ENCODE measurements at places on chromosomes 7 and 10.

GRCh38 chr10:128908499-128908898 is 558.5 kb upstream of the MGMT start:
- no peak for DNase-seq

DNA sequence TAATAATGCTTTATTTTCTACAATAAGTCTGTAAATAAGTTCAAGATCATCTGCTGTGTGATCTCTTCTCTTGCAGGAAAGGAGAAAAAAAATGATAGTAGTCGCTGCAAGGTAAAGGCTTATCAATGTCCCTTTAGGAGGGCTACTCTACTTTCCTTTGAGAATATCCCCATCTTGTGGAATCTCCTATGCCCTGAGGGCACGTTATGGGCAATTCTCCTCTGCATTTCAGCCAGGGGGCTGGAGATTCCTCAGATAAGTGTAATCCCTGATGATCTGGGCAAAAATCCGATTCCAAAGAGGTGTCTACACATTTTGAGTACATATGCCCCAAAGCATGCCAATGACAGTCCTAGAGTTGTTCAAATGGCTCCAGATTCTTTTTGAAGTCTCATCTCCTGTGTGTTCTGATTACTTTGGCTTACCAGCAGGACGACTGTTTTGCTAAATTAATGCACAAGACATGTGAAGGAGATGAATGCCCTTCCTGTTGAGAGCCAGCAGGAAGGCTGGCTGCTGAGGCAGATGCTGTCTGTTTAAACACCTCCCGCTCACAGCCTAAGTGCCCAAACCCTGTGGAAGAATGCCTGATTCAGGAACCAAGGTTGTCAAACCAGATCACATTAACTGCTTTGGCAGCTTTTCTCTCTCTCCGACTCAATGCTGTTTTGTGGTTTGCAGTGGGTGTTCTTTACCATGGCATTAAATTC is 171.2 kb upstream of the COL1A2 start:
- DNase-seq: no peak

DNA sequence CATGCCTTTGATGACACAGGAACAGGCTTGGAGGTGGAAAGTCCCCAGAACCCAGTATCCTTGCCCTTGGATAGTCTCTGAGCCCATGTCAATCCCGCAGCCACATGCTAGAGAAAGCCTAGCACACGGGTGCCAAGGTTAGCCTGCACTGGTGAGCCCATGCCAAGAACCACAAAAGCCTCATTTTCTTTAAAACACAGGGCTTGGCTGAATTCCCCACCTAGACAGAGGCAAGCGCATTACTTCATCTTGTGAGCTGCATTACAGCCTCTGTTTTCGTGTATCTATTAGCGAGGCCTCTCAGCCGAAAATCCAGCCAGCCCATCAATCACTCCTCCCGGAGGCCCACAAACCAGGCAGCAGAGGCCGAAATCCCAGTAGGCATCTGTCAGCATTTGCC is 314.9 kb upstream of the AUTS2 start:
- peak; percentile 76 for DNase-seq

DNA sequence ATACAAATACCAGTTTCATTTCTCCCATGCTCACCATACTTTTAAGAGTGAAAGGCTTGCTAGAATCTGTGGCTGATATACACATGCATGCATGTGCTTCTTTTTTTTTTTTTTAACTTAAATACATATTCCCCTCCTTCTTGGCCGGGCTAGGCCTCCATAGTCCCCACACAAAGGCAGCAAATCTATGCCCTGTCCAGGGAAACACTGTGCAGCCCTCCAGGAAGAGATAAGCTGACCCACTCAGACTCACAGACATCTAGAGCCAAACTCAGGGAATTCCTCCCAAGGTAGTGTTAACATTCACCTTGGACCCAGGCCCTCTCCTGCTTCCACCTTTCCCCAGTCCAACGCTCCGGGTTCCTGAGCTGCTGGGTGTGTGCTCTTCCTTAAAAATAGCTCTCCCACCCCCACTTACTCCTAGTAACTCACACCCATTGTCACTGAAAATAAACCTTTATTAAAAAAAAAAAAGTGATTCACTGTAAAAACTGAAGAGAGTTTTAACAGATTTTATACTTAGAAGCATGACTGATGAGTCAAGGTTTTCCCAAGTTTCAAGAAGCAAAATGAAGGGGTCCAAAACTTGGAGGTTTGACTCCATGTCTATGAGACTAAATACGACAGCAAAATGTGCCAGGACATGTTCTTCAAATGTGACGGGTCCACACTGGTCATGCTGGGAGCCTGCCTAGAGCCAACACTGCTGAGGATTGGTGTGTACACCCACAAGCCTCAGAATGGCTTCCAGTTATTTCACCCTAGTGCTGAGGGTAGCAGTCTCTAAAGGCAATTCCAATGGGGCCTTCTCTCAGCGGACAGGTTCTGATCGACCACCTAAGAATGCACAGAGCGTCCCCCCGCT is 159.5 kb downstream of the GLI3 start:
- no peak for DNase-seq

GRCh38 chr7:54664235-54665228 is 94.5 kb downstream of the SEC61G start:
- DNase-seq: peak; percentile 76

DNA sequence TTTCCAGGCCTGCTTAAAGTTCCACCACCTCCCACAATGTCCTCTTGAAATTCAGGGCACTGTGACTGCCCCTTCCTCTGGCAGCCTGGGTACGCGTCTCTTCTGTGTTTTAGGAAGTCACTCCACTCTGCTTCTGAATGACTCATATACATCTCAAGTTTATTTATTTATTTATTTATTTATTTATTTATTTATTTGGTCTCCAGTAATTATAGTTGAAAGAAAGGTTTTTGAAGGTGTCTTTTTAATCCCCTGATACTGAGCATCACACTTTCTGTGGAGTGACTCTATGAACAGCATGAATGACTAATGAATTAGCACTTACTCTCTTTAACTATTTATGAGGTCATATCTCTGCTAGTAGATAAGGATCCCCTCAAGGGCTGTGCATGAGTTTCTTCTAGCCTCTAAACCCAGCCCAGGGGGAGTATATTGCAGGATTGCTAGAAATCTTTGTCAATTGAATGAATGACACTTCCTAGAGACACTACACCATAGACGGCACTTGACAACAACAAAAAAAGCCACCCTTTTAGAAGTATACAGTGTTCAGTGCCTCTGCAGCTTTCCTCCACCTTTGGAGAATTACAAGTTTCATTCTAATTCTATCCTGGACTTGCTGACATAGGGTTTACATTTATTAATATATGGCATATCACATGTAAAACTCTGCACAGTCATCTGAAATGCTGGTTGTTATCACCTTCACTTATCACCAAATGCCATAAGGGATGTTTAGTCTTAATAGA is 2.1 kb downstream of the MACC1 start:
- DNase-seq: no peak

DNA sequence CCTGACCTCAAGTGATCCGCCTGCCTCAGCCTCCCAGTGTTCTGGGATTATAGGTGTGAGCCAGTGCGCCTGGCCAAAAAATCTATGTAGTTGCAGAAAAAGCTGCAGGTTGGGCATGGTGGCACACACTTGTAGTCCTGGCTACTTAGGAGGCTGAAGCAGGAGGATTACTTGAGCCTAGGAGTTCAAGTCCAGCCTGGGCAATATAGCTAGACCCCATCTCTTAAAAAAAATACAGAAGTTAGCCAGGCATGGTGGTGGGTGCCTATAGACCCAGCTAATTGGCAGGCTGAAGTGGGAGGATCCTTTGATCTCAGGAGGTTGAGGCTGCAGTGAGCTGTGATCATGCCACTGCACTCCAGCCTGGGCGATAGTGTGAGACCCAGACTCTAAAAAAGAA is 24.8 kb upstream of the CAMK1D start:
- DNase-seq: no peak

GRCh38 chr10:126702181-126702580 is 31.7 kb upstream of the C10orf90 start:
- no peak for DNase-seq

DNA sequence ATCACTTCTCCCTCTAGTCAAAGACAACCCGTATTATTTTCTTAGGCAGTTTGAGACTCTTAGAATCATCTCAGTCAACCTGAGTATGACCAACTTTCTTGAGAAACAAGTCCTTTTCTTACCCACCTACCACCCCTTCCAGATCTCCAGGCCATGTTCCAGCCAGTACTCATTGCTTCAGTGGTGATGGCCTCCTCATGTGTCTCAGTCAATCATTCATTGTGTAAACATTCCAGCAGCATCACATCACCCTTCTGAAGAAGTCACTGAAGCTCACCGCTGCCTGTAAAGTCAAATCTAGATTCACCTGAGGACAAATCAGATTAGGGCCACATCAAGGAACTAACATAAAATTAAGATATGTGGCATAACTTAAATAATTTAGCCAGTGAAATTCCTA is 467.2 kb upstream of the NRP1 start:
- no peak for DNase-seq

GRCh38 chr7:13414661-13415107 is 574.8 kb downstream of the ETV1 start:
- DNase-seq: no peak

- no peak for DNase-seq
Measured at GRCh38 chr7:150586785-150587152, 19.6 kb downstream of the GIMAP4 start.

DNA sequence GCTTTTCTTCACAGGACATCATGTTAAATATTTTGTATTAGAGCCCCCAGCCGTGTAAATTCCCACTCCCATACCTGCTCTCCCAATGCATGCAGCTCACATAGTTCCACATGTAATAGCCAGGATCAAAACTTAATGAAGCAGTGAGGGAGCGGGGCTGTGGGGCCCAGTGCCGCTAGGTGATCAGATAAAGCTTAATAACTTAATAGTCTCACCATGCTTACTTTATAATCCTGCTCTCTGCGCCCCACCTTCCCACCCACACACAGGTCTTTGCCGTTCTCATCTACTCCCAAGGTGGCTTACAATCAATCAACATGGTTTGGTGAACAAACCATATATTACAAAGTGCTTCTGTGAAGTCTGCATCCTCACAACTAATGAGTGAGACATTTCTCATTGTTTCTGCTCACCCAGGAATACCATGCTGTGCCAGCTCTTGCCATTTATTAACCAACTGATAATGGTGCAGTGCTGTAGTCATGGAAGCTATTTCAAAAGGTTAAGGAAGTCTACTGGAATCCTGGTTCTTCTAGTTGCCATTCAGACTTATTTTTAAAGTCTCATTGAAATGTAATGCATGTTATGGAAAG is 156.4 kb downstream of the CTTNBP2 start:
- DNase-seq: no peak

DNA sequence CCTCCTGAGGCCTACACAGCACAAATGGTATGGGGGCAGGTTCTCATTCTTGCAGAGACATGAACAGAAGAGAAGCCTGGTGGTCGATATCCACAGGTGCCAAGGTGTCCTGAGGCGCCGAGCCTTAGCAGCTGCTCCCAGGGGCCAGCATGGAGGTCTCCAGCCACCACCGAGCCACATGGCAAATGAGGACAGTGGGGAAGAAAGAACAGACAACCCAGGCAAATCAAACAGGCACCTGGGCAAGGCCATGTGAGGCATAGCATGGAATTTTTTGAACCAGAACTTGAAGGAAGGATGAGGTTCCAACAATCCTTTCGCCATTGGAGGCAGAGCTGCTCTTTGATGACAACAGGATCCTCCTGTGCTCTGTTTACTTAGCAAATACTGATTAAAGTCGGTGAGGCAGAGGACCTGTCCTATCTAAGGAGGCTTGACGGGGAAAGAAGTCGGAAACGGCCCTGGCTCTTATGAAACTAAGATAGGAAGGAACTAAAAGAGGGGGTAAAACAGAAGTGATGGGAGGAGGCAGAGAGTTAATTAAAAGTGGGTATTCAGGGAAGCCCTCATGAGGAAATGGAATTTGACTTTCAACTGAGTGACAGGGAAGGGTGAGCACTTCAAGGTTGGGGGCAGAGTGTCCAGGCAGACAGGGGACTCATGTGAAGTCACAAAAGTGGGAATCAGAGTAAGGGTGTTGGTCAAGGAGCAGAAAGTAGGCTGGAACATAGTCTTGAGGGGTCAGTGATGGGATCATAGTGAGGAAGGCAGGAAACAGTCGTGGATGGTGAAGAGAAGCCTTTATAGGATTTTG is 8.6 kb upstream of the CALML3 start:
- no peak for DNase-seq

- DNase-seq: no peak
Measured at GRCh38 chr7:132321387-132321786, 254.9 kb downstream of the PLXNA4 start.

GRCh38 chr10:12699258-12699700 is 302.2 kb downstream of the CCDC3 start:
- DNase-seq: no peak

DNA sequence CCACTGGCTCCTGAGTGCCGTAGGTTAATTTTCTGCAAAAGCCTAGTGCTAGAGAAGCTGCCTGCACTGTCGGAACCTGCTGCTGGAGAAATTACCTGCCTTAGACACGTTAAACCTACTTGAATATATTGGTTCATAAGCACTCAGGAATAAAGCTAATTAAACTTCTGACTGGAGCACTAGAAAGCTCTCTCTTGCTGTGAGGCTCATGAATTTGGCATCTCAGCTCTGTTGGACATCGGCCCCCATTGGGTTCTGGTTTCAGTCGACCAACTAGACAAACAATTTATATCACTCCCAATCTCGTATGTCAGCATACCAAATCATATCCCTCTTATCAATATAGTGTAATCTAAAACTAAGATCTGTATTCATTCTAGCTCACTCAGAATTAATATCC is 52.4 kb upstream of the SEMA3C start:
- no peak for DNase-seq

GRCh38 chr7:74233655-74234285 is 20.4 kb downstream of the RFC2 start:
- no peak for DNase-seq

- no peak for DNase-seq
Measured at GRCh38 chr10:72146071-72146470, 57.7 kb upstream of the SPOCK2 start.

GRCh38 chr10:110881905-110882304 is 10.2 kb downstream of the PDCD4 start:
- DNase-seq: no peak

DNA sequence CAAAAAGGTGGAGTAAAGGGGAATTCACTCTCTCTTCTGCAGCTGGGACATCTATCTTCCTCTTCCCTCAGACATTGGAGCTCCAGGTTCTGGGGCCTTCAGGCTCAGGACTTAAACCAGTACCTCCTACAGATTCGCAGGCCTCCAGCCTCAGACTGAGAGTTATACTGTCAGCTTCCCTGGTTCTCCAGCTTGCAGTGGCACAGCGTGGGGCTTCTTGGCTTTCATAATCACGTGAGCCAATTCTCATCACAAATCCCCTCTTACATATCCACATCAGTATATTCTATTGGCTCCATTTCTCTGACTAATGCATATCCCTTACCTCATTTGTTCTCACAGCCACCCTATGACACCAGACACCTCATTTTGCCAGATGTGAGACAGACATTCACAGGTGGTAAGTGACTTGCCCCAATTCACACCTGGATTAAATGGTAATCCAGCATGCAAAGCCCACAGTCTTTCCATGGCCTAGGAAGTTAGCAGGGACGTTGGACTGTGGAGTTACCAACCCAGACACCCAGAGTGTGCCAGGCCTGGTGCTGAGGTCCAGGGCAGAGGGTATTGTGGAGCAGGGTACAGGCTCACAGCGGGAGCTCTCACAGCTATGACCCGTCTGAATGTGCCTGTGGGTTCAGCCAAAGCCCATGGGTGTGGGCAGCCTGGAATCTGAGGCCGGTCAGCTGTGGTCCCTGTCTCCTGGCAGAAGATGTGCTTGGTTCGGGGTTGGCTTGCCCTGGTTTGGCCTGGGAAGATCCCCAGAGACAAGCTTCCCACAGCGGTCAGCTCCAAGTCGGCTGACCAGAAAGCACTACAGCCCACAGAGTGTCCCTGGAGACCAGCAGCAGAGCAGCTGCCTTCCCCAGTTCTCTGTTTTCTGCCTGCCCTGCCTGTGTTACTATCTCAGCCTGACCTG is 18.4 kb upstream of the ZCCHC24 start:
- DNase-seq: peak; percentile 72

All from left forelimb (tissue), 1 donor.